Activated CD4-positive, alpha-beta T cell treated with anti-CD3 and anti-CD28 coated beads for 24 hours (primary cell): ENCODE measurements at places on chromosomes 7 and 10.

GRCh38 chr10:124721330-124722045 is 22.7 kb downstream of the FAM53B start:
- DNase-seq = no peak

GRCh38 chr7:128409596-128410450 is at the start of gene IMPDH1:
Gene IMPDH1 (minus strand): TSS chr7:128409982. CDS start chr7:128409901, 81 bp downstream.
- DNase-seq = peak; percentile 88

- no peak for DNase-seq
Observed at GRCh38 chr7:29194206-29194593, 375 bp upstream of the CHN2 start.

- no peak for DNase-seq
Observed at GRCh38 chr7:157555313-157555712, 218.5 kb downstream of the DNAJB6 start.

- no peak for DNase-seq
Observed at GRCh38 chr10:79488336-79488735, 24.0 kb upstream of the EIF5AL1 start.

GRCh38 chr7:47647181-47647917 is 65.4 kb upstream of the TNS3 start:
- no peak for DNase-seq

- no peak for DNase-seq
Observed at GRCh38 chr10:22247636-22248035, 29.8 kb upstream of the EBLN1 start.

GRCh38 chr10:34959321-34959720 is 130.8 kb downstream of the CUL2 start:
- no peak for DNase-seq

GRCh38 chr7:131034166-131034881 is 293.4 kb upstream of the MKLN1 start:
- DNase-seq = no peak

DNA sequence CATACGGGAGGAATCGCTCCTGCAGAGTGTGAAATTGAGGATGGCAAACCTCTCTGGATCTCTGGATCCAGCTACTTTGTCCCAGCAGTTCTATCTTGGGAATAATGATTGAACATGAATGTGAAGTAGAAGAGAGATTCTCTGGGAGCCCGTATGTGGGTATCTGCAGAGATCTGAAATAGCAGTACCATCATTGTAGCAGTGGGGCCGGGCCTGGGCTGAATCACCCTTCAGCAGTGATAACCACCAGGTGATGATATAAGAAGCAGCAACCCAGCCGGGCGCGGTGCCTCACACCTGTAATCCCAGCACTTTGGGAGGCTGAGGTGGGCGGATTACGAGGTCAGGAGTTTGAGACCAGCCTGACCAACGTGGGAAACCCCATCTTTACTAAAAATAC is 51.9 kb downstream of the SKIDA1 start:
- no peak for DNase-seq

GRCh38 chr7:115059321-115059720 is 137.4 kb downstream of the MDFIC start:
- no peak for DNase-seq

- DNase-seq = no peak
Observed at GRCh38 chr10:71708897-71709882, 10.4 kb downstream of the C10orf105 start.

DNA sequence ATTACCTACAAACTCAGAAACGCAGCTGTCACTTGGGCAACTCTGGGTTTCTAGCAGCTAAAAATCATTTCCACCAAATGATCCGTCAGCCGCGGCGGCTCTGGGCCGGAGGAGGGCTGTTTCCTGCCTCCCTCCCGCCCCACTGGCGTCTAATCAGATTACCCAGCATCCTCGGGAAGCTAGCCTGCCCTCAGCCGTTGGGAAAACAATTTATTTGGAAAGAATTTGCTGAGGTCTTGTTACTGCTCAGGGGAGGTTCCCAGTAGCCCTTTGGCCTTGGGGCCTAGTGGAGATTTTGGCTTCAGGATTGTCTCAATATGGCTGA is 65.0 kb upstream of the ADGRA1 start:
- DNase-seq = no peak

GRCh38 chr7:94679358-94679757 is 23.4 kb upstream of the SGCE start:
- no peak for DNase-seq

DNA sequence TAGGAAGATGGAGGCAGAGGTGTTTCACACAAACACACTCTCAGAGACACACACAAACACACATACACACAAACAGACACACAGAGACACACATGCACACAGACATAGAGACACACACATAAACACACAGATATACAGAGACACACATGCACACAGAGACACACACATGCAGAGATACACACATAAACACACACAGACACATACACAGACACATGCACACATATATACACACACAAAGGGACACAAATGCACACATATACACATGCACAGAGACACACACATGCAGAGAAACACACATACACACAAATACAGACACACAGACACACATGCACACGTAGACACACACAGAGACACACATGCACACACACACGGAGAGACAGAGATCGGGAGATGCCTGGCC is 163.3 kb downstream of the TCERG1L start:
- no peak for DNase-seq

DNA sequence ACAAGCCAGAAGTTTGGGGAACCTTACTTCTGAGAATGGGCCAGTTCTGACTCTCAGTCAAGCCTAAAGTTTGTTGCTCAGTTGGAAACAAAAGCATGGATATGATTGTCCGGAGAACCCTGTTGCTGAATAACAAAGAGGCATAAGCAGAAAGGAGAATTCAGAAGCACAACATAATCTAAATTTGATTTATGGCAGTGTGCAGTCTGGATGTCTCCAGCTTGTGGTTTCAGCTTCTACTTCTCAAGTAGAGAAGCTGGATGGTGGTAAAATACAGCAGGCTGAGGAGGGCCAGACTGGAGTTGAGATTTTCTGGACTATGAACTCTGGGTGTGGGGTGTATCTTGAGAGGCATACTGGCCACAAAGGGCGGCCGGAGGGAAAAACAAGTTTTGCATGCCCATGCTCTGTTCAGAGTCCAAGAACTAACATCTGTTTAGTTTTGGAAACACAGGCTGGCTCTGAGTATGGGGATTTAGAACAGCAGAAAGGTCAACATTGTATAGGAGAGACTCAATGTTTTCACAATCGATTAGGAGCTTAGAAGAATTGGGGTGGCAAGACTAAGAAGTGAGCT is 592.9 kb downstream of the CNTNAP2 start:
- DNase-seq = no peak

- DNase-seq = no peak
Observed at GRCh38 chr7:134696261-134696660, 49.6 kb downstream of the BPGM start.

DNA sequence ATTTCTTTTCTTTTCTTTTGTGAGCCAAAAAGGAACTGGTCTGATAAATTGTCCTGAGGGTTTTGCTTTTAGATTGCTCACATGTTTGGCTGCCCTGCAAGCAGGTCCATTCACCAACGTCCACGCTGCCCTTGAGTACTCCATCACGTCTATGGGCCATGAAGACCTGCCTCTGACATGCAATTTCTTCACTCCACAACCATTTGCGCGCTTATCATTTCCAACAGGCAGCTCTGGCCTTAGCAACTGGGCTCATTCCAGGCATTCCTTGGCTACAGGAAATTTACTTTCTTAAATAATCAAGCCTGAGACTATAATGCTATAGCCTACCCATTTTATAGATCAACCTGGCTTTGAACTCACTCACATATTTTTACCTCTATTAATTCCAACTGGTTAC is 408.3 kb upstream of the C7orf33 start:
- no peak for DNase-seq

DNA sequence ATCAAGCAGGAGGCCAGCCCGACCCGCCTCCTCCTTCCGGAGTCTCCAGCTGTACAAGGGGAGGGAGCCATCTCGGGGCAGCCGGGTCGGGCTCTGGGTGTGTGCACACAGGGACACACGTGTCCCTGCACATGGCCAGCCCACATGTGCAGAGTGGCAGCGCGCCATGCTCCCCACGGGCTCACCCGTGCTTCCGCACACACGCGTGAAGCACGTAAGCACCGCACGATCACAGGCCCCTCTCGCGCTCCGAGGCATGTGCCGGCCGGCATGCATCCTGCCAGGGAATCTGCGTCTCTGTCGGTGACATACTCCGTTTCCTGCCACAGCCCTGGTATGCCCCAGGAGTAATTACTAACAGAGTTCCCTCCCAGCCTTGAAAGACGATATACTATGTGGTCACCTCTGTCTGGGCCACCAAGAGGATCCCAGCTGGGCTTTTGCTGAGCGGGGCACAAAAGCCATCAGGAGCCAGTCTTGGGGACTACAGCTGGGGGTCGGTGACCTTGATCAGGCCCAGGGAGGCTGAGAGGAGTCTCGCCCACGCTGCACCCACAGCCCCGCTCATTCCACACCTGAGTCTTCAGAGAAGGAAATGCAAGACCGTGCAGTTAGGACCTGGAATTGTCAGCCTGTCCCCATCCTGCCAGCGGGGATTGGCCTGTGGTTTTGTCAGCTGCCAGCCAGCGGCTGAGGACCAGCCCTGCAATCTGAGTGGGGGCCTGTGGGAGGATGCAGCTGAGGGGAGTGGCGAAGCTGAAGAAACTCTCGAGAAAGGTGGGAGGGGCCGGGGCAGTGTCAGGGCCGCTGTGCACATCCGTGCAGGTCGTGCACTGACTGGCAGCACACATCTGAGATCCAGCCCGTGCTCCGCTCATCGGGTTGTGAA is 11.0 kb upstream of the LFNG start:
- DNase-seq = peak; percentile 62

GRCh38 chr10:116771101-116771958 is 29.0 kb upstream of the HSPA12A start:
- no peak for DNase-seq

- no peak for DNase-seq
Observed at GRCh38 chr10:123715546-123715945, 49.4 kb downstream of the GPR26 start.

GRCh38 chr7:86485827-86486226 is 157.9 kb upstream of the GRM3 start:
- no peak for DNase-seq

DNA sequence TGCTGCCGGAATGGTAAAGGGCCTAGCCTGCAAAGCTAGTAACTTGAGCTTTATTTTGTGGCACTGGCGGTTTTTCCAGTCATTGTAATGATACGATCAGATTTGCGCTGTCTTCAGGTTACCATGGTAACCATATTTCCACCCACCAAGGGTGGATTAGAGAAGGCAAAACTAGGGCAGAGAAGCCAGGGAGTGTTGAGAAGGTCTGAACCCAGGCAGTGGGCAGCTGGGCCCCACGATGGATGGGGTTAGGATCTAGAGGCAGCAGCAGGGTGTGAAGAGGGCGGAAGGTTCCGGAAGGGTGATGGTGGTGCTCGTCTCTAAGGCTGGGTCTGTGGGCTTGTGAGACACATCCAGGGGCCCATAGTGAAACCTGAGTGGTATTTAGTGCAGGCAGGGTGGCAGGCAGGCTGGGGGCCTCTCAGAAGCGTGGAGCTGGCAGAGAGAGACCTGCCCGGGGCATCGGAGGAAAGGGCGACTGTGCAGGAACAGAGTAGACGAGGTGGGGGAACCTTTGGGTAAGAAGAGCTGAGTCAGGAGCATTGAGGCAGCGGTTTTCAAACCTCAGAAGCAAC is 87.9 kb upstream of the GTF2I start:
- no peak for DNase-seq

GRCh38 chr10:17115683-17116082 is 13.9 kb downstream of the CUBN start:
- DNase-seq = no peak

DNA sequence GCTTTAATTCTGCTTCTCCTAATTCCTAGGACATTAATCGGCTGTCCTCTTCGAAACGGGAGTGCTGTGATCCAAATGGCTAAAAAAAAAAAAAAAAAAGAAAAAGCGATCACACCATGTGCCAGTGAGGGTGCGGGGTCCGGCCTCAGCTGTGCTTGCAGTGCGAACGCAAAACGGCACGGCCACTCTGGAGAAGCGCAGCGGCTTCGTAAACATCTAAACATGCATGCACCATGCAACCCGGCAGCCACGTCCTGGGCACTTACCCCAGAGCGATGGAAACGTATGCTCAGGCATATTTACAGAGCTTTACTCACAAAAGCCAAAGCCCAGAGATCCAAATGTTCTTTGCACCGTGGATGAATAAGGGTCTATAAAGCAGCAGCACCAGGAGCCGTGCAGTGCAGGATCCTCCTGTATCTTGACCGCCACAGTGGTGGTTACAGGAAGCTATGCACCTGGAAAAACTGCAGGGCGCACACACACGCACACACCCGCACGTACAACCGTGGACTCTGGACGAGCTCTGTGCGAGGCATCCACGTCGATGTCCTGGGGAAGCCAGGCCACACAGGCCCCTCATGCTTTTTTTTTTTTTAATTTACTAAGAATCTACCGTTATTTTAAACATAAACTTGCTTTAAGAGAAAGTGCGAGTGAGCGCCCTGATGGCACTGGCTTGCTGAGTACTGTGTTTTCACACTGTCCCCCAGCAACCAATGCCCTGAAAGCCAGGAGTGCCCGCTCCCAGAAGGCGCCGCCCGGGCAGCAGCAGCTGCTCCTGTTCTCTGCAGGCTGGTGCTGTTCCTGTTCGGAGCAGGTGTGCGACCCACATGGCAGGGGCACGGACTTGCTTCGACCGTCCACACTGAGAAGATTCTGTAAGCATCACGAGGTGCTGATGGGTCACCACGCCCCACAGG is 25.0 kb downstream of the GPER1 start:
- DNase-seq = no peak

- DNase-seq = no peak
Observed at GRCh38 chr7:14934839-14935238, 32.3 kb upstream of the DGKB start.

DNA sequence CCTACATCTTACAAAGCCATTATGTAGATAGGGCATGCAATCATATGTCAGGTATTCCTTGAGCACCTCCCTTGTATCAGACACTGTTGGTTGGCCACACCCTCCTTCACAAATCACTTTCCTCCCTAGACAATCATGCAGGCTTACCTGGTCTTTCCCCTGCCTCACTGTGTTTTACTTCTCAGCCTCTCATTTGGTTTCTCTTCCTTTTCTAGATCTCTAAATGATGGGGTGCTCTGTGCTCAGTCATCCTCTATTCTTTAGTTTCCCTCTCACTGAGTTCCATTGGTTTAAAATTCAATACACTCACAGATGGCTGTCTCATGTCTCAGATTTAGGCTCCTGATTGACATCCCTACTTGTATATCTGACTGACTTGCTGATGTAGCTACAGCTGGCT is 31.4 kb downstream of the ANK3 start:
- no peak for DNase-seq

DNA sequence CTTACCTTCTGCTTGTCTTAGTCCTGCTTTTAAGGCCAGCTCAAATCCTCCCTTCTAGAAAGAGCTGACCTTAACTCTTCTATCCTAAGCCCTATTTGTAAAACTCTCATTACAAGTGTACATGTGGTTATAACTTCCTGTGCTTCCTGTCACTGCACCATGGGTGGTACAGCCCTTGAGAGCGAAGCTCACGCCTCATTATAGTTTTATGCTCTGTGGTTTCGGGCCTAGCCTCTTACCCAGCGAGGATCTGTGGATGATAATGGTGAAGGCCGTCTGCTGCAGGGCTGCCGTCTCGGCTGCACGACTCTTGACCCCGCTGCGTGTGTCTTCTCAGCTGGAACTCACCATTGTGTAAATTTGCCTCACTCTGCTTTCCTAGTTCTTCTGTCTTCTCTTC is 74.6 kb downstream of the CUL1 start:
- no peak for DNase-seq

GRCh38 chr10:77909021-77909748 is 17.4 kb downstream of the DLG5 start:
- DNase-seq = no peak

GRCh38 chr7:112495810-112496462 is 15.1 kb downstream of the LSMEM1 start:
- DNase-seq = peak; percentile 14

GRCh38 chr7:54967377-54967776 is 51.4 kb upstream of the EGFR start:
- no peak for DNase-seq
